ENCODE measurements at places on chromosomes 1 and 21.

GRCh38 chr1:183996040-183996384 is 41.5 kb downstream of the COLGALT2 start:
- DNase-seq: no peak

DNA sequence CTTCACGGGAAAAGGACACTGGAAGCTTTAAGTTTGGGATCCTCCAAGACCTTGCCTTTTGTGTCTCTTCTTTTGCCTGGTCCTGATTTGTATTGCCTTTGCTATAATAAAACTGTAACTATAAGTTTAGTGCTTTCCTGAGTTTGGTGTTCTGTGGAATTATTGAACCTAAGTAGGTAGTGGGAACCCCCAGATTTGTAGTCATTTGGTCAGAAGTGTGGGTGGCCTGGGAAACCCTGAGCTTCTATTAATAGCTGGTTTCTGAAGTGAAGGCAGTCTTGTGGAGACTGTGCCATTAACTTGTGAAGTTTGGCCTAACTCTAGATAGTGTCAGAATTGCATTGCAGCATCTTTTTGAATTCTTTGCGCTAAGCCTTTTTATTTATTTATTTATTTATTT is 6.8 kb upstream of the MYCL start:
- no peak for DNase-seq

DNA sequence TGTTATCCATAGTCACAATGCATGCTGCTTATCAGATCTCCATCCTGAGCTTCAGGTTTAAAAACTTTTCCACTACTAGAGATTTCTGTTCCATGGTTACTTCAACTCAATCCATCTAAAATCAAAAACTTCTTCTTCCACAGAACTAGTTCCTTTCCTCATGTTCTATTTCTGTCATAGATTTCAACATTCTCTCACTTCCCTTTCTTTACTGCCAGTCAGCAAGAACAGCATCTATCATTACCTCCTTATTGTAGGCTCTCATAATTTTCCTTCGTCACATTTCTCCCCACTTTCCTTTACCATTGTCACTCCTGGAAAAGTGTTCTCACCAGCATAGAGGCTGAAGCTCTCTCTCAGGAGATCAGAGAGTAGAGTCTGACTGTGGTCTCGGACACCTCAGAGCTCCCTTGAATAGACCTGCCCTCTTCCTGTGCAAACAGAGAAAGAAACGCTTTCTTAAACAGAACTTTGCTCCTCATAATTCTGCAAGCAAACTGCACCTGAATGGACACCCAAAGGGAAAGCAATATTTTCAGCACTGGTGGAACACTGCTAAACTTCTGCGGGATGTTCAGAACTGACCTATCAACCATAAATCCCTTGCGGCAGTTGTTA is 48.7 kb upstream of the KIRREL1 start:
- peak; percentile 27 for DNase-seq

DNA sequence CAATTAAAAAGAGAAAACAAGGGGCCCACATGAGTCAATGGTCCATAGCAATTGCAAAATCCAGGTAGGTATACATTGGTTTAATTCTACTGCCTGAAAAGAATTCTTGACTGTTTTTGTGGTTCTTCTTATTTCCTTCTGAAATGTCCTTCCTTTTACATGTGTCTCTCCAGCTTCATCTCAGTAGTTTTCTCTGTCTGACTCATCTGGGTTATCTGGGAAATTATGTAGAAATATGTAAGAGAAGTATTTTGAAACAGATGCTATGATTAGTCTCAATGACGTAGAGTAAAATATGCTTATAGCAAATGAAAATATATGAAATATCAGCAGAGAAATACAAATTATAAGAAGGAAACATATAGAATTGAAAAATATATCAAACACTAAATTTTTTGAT is 953.2 kb downstream of the BRINP3 start:
- DNase-seq: no peak

- peak; percentile 50 for DNase-seq
These were observed 13.5 kb downstream of the MAP3K21 start for GRCh38 chr1:233340966-233341516.

GRCh38 chr1:28509705-28510272 is 3.9 kb downstream of the RCC1 start:
- DNase-seq: peak; percentile 53

GRCh38 chr1:221573756-221574155 is 168.1 kb downstream of the DUSP10 start:
- DNase-seq: no peak

DNA sequence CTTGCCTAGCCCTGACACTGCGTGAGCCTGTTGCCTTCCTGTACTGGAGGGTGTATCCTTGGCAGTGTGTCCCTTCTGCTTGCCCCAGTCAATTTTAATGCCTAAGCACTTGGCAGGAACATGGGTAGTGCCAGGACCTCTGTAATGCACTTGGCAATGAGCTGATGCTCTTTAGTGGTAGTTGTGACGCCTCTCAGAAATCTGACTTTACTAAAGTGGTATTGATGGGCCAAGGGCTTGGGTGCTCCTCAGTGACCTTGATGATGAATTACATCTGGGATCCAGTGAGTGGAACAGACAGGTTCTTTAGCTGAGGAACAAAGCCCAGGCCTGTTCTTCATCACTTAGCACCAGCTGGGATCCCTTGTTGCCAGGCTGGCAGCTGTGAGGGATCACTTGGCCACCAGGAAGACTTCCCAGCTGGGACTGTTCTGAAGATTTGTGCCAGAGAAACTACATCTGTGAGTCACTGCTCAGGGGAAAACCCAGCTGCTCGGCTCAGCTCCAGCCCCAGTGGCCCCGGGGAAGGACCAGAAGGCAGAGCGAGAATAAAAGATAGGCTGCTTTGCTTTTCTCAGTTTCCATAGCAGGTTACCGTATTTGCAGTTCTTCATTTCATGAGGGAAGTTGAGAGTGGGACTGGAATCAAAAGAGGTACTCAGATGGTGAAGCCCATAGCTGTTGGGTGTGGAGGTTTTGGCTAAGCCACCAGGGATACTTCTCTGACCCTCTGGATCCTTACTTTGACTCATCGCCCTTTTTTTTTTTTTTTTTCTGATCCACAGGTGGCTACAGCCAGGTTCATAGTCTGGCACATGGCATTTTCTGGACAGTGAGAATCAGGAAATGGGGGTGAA is 28.5 kb upstream of the KCNA2 start:
- peak; percentile 85 for DNase-seq
